D341Med (cell line): ENCODE measurements at places on chromosomes 7 and 10.

DNA sequence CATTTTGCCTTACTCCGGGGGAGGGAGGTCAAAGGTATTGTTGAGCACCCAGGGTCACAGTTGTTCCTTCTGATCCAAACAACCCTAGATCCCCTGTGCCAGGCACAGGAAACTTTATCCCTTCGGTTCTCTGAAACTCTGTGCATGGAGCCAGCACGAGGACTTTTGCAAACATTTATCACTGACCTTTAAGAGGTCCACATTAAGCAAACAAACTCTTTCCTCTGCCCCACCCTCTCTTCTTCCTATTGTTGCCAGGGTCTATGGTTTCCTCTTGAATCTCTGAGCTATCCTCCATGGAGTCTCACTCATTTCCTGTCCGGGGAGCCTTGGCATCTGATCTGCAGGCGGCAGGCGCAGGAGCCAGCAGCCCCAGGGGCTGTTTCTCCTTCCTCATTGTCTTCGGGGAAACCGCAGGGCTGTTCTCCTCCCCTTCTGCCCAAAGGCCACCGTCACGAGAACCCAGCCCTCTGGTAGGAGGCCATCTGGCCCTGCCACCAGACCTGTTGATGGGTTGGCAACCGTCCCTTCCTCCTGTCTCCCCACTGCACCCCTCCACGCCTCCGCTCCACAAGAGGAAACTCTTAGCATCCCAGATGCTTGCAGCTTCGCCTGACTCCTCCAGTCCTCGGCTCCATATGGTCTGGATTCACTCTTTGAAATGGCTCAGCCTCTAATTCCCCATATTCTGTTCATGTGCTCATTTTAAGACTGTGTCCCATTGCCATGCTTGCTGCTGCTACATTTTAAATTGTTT lies 327.3 kb upstream of the NRP1 start:
- no peak for DNase-seq

DNA sequence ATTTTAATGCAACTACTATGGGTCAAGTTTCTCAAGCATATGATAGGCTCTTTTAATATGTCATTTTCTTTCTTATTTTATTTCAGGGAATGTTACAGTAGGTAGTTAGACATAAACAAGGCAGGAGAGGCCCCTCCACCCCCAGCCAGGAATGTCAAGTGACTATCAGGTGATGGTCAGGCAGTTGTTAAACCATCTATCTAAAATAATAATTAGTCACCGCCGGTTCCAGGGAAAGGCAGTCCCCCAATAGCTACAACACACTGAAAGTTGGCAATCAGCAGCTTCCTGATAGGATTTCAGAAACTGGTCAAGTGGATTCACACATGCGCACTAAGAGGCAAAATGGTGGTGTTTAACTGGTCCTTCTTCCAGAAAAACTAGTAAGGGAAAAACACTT lies 9.3 kb downstream of the OLAH start:
- no peak for DNase-seq

- no peak for DNase-seq
Observed at GRCh38 chr10:24481241-24481640, 242.4 kb downstream of the ARHGAP21 start.

GRCh38 chr7:4765776-4766490 lies 9.5 kb upstream of the AP5Z1 start:
- DNase-seq, result no peak

- DNase-seq, result no peak
Observed at GRCh38 chr7:44324204-44324480, 1.3 kb downstream of the CAMK2B start.

DNA sequence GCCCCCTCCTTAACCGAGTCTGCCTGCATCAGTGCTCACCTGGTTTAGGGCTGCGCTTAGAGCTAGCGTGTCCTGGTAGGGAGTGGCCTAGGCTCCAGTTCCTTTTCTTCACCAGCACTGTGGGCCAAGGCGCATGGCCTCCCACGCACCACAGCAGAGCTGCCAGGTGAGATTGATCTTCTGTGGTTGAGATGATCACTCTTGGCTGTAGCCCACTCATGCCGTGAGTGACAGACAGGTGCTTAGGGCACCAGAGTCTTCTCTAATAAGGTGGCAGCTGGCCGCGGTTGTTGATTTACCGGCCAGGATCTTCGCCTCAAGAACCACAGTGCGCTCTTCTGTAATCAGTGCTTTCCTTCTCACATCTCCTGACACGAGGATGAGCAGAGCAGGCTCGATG lies 157.2 kb upstream of the INSYN2A start:
- DNase-seq, result no peak

GRCh38 chr7:467393-467828 lies 52.2 kb downstream of the PDGFA start:
- DNase-seq, result no peak

GRCh38 chr7:30713392-30713791 lies 31.1 kb upstream of the CRHR2 start:
- DNase-seq, result no peak

GRCh38 chr7:137755846-137756651 lies 90.7 kb downstream of the DGKI start:
- no peak for DNase-seq

DNA sequence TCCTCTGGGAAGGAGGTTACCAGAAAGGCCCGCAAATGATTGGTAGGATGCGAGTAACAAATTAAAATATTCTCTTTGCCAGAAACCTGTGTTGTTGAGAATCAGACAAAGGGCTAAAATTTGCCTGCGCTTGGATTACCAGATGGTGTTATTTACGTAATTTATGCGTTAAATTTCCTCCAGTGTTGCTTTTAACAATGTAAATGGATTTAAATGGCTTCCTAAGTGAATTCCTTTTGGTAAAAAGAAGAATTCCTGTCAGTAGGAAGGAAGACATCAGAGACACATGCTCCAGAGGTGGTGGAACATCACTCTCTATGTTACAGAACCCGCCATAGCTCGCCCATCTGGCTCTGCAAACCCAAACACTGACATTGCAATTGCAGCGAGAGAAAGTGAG lies 520.6 kb downstream of the GALNT17 start:
- no peak for DNase-seq

DNA sequence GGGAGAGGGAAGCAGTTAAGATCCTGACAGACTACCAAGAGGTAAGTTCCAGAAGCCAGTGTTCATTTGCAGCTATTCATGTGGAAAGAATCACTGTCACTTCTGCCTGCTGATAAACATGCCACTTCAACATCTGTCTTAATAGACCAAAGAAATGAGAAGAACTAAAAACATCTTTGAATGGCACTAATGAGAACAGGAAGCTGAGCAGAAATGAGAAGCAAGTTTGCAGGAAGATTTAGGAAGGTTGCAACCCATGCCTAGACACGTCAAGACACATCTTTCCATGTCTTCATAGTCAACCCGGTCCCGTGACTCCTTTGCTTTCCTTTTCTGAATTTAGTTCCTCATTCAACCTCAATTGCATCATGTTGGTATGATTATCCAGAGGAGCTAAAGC lies 180.0 kb downstream of the PDE1C start:
- no peak for DNase-seq

DNA sequence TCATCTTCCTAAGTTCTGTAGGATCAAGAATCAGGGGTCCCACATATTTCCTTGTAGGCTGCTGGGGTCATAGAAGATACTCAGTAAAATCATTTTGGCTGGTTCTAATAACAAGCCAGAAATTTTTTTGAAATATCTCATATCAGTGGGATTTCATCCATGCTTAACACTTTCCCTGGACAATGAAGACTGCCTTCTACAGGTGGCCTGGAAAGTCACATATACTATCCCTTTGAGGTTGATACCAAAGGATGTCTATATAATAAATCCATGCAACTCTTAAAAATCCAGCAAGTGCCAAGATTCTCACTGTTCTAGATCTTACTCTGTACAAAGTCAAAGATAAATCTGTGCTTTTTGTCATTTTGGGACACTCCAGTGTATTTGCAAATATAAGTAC lies 225.8 kb upstream of the NEBL start:
- DNase-seq, result no peak

- no peak for DNase-seq
Observed at GRCh38 chr10:7826971-7827370, 8.7 kb downstream of the TAF3 start.

GRCh38 chr7:3942816-3943745 lies 642.0 kb downstream of the SDK1 start:
- DNase-seq, result no peak

GRCh38 chr10:77969114-77969513 lies 42.6 kb upstream of the DLG5 start:
- DNase-seq, result no peak

DNA sequence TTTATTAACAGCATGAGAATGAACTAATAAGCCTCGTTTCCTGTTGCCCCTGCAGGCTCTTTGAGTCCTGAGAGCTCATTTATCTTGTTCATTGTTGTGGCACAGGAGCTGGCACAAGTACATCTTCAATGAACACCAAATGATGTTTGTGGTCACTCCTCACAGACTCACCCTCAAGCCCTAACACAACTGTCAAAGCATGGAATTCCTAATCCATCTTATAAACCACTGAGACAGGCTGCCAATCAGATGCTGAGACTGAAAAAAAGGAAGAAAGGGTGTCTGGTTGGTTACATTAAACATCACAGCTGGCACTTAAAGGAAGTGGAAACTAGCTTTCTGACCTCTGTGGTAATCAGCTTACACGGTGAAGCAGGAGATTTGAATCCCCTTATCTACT lies 7.7 kb upstream of the CCDC172 start:
- no peak for DNase-seq

GRCh38 chr10:112658900-112659638 lies 212.1 kb downstream of the VTI1A start:
- no peak for DNase-seq

- peak; percentile 65 for DNase-seq
Observed at GRCh38 chr10:14838582-14839304, 637 bp downstream of the HSPA14 start.

DNA sequence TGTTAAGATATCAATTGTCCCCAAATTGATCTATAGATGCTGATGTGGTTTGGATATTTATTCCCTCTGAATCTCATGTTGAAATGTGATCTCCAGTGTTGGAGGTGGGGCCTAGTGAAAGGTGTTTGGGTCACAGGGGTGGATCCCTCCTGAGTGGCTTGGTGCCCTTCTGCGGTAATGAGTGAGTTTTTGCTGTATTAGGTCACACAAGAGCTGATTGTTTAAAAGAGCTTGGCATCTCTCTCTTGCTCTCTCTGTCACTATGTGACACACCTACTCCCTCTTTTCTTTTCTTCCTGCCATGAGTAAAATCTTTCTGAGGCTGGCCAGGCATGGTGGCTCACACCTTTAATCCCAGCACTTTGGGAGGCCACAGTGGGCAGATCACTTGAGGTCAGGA lies 98.2 kb upstream of the KAT6B start:
- no peak for DNase-seq

DNA sequence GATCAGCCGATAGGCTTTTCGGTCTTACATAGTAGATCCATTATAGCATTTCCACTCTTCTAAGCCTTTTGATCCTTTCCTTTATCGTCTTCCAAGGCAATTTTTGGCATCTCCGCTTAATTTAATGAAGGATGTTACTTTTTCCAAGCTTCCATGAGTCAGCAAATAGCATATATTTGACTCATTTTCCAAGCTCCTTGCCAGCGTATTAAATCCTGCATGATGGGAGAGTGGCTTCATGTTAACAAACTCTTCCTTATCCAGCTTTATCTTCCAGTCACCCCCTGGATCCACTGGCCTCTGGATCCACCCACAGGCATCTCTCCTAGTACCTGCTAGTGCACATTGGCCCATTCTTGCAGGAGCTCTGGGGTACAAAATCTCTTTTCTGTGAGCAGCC lies 13.0 kb downstream of the OR9A2 start:
- no peak for DNase-seq

GRCh38 chr7:108985037-108985436 lies 415.4 kb downstream of the DNAJB9 start:
- DNase-seq, result no peak

DNA sequence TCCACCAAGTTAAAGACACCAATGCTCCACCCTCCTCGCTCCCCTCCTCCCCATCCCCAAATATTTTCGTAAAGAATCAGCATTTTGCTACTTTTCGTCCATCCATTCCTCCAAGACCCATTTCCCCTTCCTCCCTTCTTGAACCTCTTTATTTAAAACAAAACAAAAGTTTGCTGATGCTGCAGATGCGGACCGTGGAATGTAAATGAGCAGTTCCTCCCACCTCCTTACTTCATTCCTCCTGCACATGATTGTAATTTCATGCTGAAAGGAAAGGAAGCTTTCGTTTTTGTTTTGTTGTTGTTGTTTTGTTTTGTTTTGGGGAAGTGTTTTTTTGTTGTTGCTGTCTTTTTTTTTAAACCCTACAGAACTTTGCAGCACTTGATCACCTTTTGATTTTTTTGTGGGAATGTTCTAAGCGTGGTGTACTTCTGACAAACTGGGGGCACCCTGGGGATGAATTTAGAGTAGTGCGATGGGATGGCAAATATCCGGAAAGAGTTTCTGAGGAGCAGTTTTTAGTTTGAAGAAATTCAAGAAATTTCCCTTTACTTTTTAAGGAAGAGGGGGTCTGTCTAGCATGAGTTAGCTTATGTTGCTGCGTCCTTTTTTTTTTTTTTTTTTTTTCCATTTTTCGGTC lies 177.3 kb downstream of the TCF7L2 start:
- DNase-seq, result no peak

- DNase-seq, result no peak
Observed at GRCh38 chr10:130741901-130742855, 569.3 kb downstream of the TCERG1L start.

- DNase-seq, result no peak
Observed at GRCh38 chr7:10300577-10300976, 673.1 kb upstream of the PHF14 start.

DNA sequence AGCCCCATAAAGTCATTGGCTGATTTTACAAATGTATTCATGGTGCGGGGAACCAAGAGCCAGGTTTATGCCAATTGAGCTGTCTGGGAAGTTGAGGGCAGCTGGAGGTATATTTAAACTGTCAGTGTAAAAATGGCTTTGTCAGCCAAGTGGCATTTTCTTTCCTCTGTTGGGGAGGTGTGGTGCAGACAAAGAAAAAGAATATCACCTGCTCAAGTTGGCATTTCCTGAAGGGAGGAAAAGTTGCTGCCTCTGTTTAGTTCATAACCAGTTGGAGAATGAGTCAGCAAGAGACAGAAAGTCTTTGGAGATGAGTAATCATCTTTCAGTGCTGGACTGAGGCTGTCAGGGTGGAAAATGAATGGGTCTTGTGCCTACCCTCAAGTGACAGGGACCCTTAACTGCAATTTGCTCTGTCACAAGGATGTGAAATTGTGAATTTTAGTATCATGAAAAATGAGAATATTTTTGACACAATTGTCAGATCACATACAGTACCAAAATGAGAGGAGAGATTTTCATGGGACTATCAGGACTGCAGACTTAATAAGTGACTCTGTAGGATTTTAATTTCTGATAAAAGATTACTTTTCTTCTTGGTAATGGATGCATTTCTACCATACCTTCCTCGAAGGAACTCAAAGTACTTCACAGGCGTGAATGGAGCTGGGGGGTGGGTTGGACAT lies 137.3 kb downstream of the ANLN start:
- no peak for DNase-seq

- DNase-seq, result no peak
Observed at GRCh38 chr10:70759781-70760180, 25.4 kb downstream of the TBATA start.

- DNase-seq, result no peak
Observed at GRCh38 chr10:115975506-115975905, 297.5 kb downstream of the GFRA1 start.

- peak; percentile 18 for DNase-seq
Observed at GRCh38 chr7:93921607-93922566, at the start of gene GNG11. TSS of gene GNG11 (plus strand) at chr7:93921735. CDS start at chr7:93922138, 403 bp downstream.

- DNase-seq, result no peak
Observed at GRCh38 chr10:69278446-69278963, at the start of gene HK1. TSS of gene HK1 (plus strand) at chr10:69278496.
